ENCODE measurements at places on chromosomes 4 and X.
A peak's percentile ranks its signal among the peaks of the same experiment; 100 is the strongest.

- peak; percentile 89 for DNase-seq
Measured at GRCh38 chr4:76589402-76589801, 154.4 kb downstream of the SHROOM3 start.

DNA sequence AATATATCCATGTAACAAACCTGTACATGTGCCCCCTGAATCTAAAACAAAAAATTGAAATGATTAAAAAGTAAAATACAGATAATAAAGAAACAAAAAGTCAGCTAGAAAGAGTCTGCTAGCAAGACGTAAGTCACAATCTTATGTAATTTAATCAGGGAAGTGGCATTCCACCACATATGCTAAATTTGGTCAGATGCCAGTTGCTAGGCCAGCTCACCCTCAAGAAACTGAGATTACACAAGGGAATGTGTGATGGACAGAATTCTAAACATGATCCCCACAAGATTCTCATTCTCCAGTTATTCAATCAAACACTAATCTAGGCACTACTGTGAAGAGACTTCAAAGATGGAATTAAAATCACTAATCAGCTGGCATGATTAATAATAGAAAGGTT is 689.3 kb downstream of the CENPC start:
- DNase-seq: no peak

DNA sequence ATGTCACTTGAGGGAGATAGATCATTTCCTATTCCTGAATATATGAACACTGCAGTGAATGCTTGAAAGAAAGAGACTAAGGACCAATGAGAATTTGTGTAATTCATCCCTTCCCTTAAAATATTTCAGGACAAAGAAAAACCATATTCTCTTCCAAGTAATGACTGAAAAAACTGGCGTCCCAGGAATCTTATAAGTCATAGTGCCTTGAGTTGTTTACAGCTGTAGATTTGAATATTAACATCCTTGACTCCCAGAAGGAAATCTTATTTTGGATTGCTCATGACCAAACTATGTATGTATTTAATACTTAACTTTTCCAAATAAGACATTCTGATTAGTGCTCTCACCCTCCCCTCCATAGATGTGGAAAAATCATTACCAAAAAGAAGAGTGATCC is 55.5 kb downstream of the CLDN22 start:
- peak; percentile 81 for DNase-seq

GRCh38 chr4:8872402-8873291 is 1.0 kb upstream of the HMX1 start:
- DNase-seq: no peak

- DNase-seq: peak; percentile 58
Measured at GRCh38 chr4:15378062-15378461, 49.8 kb upstream of the C1QTNF7 start.

GRCh38 chrX:107826238-107827029 is 768 bp downstream of the MID2 start:
- DNase-seq: peak; percentile 40

DNA sequence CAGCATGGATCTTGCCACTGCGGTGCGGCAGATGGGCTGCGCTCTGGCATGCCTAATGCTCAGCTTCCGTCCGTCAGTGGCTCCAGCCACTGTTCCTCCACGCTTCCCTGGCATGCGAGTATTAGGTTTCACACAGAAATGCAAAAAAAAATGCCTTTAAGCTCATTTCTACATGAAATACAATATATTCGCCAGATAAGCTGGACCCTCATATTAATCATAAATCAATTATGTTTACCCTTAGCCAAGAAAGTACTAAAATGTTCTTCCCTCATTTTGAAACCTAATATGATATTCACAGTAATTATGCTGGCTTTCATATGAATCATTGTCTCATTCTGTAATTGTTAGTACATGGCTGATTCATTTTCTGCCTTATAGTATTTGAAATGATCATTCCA is 115.5 kb upstream of the FAM241A start:
- peak; percentile 36 for DNase-seq

GRCh38 chr4:152997771-152998487 is 61.8 kb downstream of the FHDC1 start:
- DNase-seq: no peak

- peak; percentile 46 for DNase-seq
Measured at GRCh38 chr4:145044341-145044740, 53.7 kb downstream of the ANAPC10 start.

DNA sequence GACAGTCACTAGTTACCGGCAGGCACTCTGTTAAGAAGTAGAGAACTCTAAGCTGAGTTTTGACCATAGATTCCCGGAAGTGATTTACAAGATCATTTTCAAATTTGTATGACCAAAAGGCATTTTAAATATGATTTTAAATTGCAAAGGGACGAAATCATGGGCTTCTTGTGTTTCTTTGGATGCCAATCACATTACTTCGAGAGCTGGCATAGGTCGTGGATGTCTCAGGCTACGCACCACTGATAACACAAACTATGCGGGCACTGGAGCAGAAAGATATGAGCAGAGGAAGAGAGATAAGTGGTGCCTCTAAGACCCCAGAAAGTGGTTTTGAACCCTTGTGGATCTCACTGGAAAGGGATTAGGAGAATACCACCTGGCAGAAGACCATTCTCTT is 294.2 kb upstream of the FTHL17 start:
- DNase-seq: no peak

GRCh38 chr4:148023512-148024181 is 291.8 kb downstream of the ARHGAP10 start:
- no peak for DNase-seq

- peak; percentile 90 for DNase-seq
Measured at GRCh38 chr4:145034727-145035211, 63.2 kb downstream of the ANAPC10 start.

GRCh38 chrX:51891821-51892551 is 1.4 kb upstream of the MAGED1 start:
- DNase-seq: peak; percentile 94

DNA sequence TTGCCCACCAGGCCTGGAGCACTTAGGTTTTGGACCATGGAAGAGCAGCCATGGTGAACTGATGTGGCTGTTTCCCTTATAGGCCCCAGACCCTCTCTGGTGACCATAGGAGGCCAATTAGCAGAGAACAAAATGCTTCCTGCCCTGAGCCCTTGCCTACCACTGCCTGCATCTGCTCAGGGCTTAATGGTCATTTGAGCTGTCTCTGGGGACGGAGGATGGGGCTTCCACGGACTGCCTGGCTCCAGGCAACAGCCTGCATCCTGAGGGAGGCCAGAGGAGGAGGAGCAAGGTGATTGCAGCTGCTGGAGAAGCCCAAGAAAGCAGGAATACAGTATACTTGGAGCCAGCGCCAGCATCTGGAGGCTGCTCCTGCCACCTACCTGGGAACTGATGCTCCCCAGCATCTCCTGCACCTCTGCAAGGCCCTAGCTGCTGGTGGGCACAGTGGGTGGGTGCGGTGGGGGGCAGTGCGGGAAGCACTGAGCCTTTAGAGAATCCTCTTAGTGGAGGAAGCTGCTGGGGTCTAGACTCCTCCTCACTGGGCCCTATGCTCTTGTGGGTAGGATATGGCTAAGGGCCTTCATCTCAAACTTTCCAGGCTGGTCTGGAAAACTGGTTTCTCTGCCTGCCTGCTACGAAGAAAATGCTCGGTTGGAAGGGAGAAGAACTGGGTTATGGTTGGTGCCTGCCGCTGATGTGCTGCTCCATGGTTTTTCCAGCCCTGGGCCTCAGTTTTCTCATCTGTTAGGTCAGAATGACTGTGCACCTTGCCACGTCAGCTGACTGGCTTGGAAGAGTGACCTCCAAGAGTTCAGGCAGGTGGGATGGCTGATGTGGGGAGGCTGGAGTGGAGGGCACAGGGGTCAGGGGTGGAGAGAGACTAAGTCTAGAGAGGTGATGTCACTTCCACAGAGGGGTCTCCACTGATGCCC is 158.8 kb upstream of the PJA1 start:
- DNase-seq: no peak

DNA sequence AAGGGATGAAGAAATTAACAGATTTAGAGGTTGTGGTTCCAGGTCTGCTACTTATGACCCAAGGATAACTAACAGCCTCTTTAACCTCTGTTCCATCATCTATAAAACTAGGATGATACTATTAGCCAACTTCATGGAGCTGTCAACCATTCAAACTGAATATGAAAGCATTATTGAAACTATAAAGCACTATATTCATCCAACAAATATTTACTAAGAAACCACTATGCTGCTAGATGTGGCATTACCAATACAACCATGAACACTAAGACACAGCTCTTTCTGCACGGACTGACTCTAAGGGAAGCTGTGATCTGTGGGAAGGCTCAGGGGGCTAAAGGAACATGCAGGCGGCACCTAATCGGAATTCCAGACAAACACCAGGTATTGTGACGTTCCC is 66.0 kb downstream of the APBB2 start:
- peak; percentile 28 for DNase-seq

DNA sequence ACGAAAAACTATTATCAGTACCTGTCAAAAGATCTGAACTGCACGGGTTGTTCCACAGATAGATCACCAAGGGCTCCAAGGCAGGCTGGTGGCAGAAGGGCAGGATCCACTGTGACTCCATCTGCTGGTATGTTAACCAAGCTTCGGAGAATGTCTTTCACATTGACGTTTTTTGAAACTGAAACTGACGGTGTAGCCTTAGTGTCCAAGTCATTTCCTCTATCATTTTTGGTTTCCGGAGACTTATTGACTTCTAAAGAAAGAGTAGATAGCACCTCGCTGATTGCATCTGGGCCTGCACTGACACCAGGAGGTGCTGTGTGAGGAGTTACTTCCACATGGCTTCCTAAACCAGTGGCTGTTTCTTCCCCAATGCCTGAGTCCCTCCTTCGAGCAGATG is 186.9 kb downstream of the LRBA start:
- no peak for DNase-seq

DNA sequence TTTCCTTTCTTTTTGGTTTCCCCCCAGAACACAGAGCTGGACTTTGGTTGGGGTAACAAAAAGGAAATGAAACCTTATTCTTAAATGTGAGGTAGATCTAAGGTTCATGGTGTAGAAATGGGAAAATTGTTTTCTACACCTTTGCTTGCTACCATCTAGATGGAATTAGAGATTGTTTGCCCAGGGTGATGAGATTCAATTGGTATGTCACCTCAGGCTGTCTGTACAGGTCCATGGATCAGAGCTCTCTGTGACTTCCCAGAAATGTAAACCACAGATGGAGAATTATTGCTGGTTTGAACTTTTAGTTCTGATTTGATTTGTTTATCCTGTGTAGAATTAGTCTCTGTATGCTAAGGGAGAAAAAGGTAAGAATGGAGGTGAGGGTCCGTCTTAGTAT is 146.7 kb downstream of the PCDH7 start:
- no peak for DNase-seq

DNA sequence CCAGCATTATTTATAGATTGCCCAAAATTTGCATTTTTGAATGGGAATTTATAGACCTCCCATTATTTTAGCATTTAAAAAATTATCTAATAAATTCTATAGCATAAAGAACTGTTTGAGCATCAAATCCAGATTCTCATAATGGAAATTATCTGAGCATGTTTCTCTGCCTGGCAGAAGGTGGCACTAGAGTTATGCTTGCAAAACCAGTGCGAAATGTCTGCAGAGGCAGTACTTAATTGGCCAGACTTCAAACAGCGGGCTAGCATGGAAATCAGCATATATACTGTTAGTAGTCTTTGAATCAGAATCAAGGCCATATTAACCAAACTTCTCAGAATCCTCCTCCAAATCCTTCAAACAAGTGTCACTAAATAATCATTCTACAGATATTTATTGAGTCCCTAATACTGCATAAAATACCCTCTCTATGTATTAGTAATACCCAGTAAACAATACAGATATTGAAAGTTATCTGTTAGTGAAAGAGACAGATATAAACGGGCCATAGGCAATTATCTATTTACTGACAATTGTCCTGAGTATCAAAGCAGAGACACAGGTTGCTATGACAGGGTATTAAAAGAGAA is 78.7 kb upstream of the DCLK2 start:
- peak; percentile 87 for DNase-seq

GRCh38 chrX:118528071-118528737 is 32.6 kb downstream of the DOCK11 start:
- DNase-seq: no peak

GRCh38 chr4:128589384-128589965 is 220.0 kb upstream of the JADE1 start:
- no peak for DNase-seq

DNA sequence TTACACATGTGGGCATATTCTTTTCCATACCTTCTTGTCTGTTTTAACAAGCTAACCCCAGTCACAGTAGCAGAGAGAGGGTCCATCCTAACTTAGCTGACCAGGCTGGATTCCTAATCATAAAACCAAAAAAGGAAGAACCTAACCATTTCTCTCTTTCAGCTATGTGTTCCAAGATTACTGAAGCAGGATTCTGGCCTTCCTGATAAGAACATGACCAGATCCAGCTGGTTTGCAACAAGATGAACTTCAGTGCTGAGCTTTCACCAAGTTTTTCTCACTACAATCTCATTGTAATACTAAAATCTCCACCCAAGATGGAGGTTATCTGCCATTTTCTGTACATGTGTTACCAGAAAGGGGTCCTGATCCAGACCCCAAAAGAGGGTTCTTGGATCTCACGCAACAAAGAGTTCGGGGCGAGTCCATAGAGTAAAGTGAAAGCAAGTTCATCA is 20.4 kb upstream of the UBA6 start:
- DNase-seq: no peak

DNA sequence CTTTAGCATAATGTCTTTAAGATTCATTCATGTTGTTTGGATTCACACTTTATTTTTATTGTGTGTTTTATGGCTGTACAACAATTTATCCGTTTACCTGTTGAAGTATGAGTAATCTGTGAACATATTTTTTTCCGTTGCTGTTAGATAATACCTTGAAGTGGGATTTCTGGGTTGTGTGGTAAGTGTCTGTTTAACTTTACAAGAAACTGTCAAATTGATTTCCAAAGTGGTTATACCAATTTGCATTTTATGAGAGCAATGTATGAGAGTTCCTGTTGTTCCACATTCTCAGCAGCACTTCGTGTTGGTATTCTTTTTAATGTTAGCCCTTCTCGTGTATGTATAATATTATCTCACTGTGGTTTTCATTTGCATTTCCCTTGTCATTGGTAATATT is 53.6 kb downstream of the USP53 start:
- no peak for DNase-seq

DNA sequence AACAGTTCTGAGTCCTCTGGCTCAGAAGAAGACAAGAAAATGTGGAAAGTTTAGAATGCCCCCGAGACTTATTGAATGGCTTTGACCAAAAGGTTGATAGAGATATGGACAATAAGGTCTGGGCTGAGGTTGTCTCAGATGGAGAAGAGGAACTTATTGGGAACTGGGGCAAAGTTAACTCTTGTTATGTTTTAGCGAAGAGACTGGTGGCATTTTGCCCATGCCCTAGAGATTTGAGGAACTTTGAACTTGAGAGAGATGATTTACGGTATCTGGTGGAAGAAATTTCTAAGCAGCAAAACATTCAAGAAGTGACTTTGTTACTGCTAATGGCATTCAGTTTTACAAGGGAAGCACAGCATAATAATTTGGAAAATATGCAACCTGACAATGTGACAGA is 1549.3 kb upstream of the ADGRL3 start:
- DNase-seq: no peak

GRCh38 chrX:71167031-71167781 is 22.6 kb downstream of the NLGN3 start:
- DNase-seq: no peak

- DNase-seq: no peak
Measured at GRCh38 chr4:82691431-82691830, 107.2 kb downstream of the SCD5 start.
